ENCODE measurements at places on chromosomes 1 and 21.

- DNase-seq: no peak
These were observed 31.0 kb downstream of the NCAM2 start for GRCh38 chr21:21029164-21029563.

- DNase-seq: no peak
These were observed 39.0 kb downstream of the SNAP47 start for GRCh38 chr1:227774051-227774731.

GRCh38 chr1:153343811-153344717, 4.6 kb downstream of the PGLYRP4 start:
- no peak for DNase-seq

DNA sequence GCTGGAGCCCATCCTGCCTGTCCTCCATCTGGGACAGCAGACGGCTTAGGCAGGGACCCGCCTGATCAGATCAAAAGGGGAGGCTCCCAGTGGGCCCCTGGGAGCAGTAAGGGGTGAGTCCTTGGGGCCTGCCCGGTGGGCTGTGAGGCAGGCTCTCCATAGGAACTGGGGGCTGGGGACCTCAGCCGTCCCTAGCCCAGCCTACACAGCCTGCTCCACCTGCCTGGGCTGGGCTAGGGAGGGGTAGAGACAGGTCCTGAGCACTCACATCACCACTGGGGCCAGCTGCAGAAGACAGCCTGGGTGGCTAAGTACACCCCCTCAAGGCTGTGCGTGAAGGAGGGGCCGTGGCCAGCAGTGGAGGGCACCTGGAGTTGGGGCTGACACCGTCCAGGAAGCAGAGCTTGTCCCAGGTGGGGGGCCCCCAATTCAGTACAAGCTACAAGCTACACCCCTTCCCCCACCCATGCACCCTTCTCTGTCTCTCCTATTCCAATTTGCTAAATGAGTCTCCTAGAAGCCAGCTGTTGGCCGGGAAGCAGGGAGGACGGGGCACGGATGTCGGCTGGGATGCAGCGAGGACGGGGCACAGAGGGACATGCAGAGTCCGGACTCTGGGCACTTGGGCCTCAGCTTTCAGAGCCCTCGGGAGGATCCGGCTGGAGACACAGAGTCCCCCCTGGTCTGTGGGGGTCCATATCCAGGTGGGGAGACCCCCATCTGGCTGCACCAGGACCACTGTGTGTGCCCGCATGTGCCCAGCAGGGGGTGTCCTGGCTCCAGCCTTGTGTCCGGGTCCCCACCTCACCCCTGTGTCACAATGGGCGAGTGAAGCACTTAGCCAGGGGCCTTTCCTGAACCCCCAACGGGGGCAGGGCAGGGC, 1.7 kb downstream of the ISG15 start:
- no peak for DNase-seq

DNA sequence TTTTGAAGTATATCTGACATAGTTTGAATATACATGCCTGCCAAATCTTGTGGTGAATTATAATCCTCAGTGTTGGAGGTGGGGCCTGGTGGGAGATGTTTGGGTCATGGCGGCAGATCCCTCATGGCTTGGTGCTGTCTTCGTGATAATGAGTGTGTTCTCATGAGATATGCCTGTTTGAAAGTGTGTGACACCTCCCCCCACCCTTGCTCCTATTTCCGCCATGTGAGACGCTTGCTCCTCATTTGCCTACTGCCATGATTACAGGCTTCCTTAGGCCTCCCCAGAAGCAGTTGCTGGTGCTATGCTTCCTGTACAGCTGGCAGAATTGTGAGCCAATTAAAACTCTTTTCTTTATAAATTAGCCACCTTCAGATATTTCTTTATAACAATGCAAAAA, 436.6 kb upstream of the BEND5 start:
- DNase-seq: no peak

DNA sequence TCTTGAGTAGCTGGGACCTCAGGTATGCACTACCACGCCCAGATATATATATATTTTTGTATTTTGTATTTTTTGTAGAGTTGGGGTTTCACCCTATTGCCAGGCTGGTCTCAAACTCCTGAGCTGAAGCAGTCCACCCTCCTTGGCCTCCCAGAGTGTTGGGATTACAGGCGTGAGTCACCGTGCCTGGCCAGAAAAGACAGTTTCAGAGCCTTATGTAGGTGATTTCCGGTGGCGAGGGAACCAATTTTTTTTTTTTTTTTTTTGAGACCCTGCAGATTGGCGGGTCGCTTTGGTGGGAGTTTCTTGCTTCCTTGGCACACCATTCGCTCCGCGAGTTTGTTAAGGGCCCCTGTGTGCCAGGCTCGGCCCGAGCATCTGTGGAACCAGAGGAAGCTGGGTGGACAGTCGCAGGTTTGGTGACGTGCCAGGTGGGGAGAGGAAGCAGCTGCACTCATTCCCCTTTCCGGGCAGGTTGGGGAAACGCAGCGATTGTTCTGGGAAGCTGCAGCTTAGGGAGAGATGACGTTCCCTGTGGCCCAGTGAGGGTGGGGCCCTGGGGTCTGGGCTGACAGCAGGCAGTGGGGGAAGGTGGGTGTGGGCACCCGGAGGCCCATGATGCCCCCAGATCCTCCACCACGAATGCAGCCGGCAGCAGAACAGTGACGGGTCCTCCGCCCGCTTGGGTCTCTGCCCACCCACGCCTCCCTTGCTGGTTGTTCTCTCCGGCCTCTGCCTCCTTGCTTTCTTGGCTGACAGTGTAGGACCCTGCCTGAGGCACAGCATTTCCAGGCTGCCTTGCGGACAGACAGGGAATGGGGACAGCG, 25.1 kb downstream of the SPSB1 start:
- DNase-seq: no peak

DNA sequence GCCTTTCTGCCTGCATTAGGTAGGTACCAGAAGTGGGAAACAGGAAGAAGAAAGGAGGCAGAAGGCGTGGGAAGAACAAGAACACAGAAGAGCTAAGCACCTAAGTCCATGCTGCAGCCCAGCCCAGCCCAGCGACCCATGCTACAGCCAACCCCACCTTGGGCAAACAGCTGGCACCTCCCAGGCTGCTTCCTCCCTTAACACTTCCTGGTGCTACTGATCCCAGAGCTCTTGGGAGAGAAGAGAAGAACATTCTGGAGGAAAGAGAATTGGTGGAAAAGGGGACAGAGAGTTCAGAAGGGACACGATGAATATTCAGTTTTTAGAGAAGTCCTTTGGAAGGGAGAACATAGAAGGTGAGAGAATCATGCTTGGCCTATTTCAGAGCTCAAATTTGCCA, 28.5 kb downstream of the PLEKHA6 start:
- DNase-seq: no peak

GRCh38 chr1:12450756-12451559, 167.1 kb downstream of the DHRS3 start:
- no peak for DNase-seq

DNA sequence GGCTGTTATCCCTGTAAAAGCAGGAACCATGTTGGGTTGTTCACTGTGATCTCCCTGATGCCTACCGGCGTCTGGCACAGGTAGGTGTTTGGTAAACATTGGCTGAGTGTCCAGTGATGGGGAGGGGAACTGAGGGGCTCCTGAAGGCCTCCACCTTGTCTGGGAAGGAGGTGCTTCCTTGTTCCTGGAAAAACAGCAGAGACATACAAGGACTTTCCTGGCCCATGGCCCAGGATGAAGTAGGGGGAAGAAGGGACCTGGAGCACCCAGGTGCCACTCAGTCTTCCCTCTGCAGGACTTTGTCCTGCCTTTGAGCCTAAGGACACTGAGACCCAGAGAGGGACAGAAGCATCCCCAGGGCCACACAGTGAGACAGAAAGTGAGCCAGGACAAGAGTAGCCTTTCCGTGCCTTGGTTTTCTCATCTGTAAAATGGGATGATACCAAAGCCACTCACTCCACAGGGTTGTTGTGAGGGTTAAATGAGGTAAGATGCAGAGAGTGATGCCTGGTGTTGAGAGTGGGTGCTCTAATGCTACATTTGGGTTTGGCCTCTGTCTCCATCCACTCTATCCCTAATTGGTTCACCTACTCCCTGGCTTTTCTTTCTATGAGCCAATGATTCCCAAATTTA, 6.1 kb upstream of the HEYL start:
- DNase-seq: no peak

GRCh38 chr1:161069731-161070270, at the start of gene ARHGAP30:
Gene ARHGAP30, minus strand, starts transcription at chr1:161069891. Its CDS starts 267 bp downstream, at chr1:161069624.
- DNase-seq: peak; percentile 84

GRCh38 chr1:202709276-202710041, 795 bp downstream of the SYT2 start:
- DNase-seq: no peak

- DNase-seq: no peak
These were observed 27.0 kb downstream of the NVL start for GRCh38 chr1:224302947-224303346.

DNA sequence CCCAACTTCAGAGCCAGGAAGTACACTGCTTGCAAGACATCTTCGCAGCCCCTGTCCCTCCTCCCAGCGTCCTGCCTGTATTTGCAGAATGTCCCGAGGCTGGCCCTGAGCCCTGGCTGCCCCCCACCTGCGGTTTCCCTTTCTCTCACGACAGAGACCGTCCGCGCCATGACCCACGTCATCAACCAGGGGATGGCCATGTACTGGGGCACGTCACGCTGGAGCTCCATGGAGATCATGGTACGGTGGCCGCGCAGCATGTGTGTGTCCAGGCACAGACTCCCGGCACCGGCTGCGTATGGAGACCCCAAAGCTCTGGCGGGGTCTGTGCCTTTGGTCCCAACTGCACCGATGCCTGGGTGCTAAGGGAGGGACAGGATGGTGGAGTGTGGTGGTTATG, 48.6 kb downstream of the KCNAB2 start:
- DNase-seq: no peak

DNA sequence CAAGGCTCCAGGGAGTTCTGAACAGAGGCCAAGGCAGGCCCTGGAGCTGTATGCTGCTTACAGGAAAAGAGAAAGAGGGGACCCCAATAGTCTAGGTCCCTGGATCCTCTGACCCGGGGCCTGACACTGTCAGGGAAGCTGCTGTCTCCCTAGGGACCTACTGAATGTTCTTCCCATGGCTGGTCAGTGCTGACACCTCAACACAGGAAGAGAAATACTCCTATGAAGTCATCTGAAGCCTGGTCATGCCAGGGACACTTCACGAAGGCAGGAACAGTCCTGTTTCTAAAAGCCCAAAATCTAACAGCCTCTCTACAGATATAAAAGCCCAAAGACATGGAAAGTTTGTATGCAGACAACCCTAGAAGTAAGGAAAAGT, 1.7 kb upstream of the LAD1 start:
- DNase-seq: no peak

GRCh38 chr1:232627171-232627570, 2.8 kb downstream of the SIPA1L2 start:
- DNase-seq: no peak

DNA sequence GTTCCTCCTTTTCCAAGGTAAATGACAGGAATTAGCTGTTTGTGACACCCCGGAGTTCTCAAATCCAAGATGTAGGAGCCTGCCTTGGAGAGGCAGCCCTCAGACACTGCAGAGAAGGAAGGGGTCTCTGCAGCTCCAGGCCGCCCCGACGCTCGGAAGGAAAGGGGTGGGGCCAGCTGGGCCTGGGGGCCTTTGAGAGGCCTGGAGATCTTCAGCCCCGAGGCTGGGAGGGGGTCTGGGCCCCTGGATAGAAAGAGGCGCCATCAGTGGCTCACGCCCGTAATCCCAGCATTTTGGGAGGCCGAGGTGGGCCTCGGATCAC, 1.1 kb upstream of the TNFRSF18 start:
- DNase-seq: no peak

- DNase-seq: no peak
These were observed 186.0 kb downstream of the DUSP10 start for GRCh38 chr1:221555689-221556433.

DNA sequence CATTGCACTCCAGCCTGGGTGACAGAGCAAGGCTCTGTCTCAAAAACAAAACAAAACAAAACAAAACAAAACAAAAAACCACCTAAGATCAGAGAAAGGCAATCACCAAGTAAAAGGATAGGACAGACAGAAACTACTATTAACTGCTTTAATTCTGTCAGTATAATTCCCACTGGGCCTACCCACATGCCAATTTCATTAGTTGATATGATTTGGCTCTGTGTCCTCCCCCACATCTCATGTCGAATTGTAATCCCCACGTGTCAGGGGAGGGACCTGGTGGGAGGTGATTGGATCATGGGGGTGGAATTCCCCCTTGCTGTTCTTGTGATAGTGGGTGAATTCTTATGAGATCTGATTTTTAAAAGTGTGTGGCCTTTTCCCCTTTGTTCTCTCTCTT, 27.2 kb upstream of the CAPZB start:
- no peak for DNase-seq

DNA sequence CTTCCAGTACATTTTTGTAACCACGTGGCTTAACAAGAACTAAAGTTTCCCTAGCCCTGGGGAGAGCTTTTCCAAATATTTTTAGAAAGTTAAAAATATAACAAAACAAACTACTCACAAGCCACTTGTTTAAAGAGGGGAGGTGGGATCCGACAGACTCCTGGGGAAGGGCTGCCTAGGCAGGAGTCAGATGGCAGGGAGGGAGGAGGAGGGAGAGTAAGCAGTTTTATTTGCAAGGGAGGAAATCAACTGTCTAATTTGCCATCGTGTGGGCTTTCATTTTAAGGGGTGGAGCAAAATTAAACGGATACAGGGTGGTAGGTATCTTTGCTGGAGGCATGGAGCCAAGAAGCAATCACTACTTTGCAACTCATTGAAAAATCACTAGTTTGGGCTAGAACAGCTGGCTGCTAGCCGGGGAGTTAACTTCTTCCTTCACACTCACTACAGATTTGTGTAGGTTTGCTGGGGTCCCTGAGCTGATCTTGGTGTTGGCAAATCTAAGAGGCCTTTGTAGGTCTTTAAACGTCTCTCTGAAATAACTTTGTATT, 8.8 kb downstream of the BARHL2 start:
- no peak for DNase-seq

DNA sequence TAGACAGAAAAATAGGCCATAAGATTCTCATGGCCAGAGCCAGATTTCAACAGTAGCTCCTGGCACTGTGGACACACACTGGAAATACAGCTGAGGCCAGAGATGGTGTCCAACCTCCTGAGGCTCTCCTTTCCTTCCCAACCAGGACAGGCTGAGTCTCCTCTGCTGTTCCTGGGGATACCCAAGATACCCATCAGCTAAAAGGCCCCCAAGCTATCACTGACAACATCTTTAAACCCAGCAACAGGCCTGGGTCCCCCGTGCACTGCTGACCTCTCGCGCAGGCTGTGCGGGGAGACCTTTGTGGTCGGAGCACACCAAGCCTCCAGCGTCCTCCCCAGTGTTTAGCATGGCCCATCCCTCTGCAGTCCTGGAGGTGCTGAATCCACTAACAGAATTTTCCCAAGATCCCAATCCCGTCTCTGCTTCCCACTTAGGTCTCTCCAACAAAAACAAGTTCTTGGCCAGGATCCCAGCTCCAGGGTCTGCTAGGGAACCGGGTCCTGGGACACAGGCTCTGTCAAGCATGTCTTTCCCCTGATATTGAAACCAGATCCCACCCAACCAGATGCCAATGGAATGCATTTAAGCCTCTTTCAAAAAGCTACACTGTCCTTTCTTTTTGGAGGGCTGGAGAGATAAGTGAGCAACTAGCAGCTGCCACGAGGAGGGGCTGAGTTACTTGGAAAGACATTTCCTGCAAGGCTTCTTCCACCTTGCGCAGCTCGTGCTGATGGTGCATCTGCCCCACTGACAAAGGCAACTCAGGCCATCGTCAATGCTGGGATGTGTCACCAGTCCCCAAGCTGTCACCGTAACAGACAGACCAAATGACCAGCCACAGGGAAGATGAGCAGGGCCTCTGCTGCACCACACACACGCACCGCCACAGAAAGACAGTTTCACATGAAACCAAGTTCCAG, 73.2 kb downstream of the BCAR3 start:
- no peak for DNase-seq
